ENCODE measurements at places on chromosomes 7 and 10. TPM values are rescaled to one million over a fixed set of nuclear protein-coding genes. Genes with fewer than 3 reads are reported as not detected.

H2BK1 gene
- total RNA-seq, result not detected

UPK3B gene
- 0.49 TPM for total RNA-seq

REEP3 gene
- 18.2 TPM for total RNA-seq

DNA sequence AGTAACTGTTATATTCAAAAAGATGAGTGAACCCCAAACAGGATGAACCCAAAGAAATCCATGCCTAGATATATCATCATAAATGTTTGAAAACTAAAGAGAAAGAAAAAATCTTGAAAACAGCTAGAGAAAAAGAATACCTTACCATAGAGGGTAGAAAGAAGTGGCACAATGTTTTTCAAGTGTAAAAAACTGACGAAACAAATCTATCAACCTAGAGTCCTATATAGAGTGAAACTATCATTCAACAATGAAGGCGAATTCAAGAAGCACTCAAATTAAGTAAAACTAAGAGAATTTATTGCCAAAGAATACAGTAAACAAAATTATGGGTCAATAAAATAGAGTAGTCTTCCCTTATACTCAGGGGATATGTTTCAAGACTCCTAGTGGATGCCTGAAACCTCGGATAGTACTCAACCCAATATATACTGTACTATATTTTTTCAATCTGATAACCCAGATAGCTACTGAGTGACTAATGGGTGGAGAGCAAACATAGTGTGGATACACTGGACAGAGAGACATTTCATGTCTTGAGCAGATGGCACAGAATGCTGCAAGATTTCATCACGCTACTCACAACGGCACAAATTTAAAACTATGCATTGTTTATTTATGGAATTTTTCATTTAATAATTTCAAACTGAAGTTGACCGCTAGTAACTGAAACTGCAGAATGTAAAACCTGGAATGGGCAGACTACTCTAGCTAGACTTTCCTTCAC is 52.6 kb upstream of the TMEM106B start:
- no peak for DNase-seq
- no peaks in the 10 kb centered on the region for H3K4me1 ChIP-seq
- H3K4me3 ChIP-seq, result no peak overlapping the region
- no peaks in the 10 kb centered on the region for H3K27me3 ChIP-seq
- H3K27ac ChIP-seq, result no peak overlapping the region
- H3K36me3 ChIP-seq, result no peaks in the 10 kb centered on the region

- no peaks in the 10 kb centered on the region for H3K27me3 ChIP-seq
- DNase-seq, result no peak
- H3K27ac ChIP-seq, result no peak overlapping the region
- no peaks in the 10 kb centered on the region for H3K36me3 ChIP-seq
Observed at GRCh38 chr7:83119494-83119893, 43.2 kb downstream of the PCLO start.

DNA sequence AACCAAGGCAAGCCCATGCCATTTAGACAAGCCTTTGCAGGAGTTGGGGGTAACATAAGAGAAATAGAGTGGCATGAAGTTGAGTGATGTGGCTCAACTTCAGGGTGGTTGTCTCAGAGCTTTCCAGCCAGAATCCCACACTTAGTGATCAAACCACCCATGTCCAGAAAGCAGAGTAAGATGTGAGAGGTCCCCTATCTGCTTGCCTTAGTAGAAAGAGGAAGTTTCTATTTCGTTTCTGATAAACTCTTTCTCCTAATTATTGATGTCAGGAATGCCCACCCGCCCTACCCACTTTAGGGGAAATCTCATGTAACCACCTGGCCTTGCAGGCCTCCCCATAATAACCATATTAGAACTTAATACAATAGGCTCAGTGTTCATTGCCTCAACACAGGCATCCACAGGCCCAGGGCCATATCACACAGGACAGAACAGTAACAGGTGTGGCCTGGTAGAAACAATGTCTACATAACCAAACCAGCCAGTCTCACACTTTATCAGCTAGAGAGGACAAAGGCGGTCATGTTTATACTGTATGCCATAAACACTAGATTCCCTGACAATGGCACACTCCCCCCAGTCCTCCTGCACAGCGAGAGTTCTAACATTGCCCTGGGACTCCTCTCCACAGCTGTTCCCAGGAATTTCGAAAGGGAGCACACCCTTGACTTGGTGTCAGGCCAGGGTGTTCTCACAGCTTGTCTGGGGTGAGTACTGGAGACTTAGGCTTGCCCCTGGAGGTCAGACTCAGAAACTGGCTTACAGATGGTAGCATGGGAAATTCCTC is 364.4 kb downstream of the CXCL12 start:
- H3K4me3 ChIP-seq, result no peak overlapping the region
- DNase-seq, result no peak
- H3K4me1 ChIP-seq, result peaks cover 27% of the 10 kb centered on the region
- H3K27ac ChIP-seq, result no peak overlapping the region
- no peaks in the 10 kb centered on the region for H3K36me3 ChIP-seq

GRCh38 chr10:113362645-113363091 is 190.2 kb upstream of the HABP2 start:
- H3K4me1 ChIP-seq, result no peaks in the 10 kb centered on the region
- peaks cover 22% of the 10 kb centered on the region for H3K27me3 ChIP-seq
- no peak for DNase-seq
- H3K27ac ChIP-seq, result peak overlapping the region; percentile 42
- H3K36me3 ChIP-seq, result no peaks in the 10 kb centered on the region
- H3K4me3 ChIP-seq, result no peak overlapping the region

DNA sequence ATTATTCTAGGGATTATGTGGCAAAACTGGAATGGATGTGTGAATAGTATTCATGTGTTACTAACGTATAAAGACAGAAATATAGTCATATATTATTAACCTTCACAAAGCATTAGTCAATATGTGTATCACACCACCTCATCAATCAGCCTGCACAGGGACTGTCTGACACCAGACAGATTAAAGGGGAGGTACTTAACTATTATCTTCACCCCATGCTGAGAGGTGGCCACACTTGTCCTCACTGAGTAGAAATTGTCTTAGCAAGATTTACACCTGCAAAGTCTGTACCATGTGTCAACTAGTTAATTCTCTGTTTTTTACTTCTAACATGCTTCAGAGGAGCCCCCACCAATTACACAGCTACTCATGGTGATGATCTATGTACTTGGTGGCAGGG is 146.3 kb upstream of the LRGUK start:
- H3K27me3 ChIP-seq, result no peaks in the 10 kb centered on the region
- no peak overlapping the region for H3K27ac ChIP-seq
- DNase-seq, result no peak
- no peaks in the 10 kb centered on the region for H3K36me3 ChIP-seq
- peaks cover 5% of the 10 kb centered on the region for H3K4me1 ChIP-seq

DNA sequence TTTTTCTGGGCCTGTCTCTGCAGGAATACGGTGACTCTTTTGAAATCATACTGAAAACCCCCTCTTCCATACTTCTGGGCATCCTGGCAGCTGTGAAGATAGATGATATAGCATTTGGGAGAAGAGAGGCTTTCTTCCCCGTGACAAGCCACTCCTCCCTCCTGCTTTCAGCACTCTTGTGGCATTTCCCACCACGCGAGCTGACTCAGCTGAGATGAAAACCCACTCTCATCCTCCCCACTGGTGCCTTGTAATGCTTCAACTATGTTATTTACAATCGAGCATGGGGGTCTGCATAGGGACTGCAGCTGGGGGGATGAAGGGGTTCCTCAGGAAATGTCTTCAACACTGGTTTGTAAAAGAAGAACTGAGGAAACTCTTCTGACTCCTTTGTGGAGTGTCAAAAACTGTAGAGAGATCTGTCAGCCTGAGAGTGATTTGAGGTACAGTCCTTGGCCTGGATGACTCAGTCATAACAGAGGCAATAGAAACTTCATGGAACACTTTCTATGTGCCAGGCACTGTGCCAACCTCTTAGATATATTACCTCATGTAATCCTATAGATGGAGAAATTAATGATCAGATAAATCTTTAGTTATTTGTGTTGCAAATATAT is 1.7 kb upstream of the TBATA start:
- no peak for DNase-seq
- no peaks in the 10 kb centered on the region for H3K36me3 ChIP-seq
- H3K27ac ChIP-seq, result no peak overlapping the region
- peaks cover 14% of the 10 kb centered on the region for H3K27me3 ChIP-seq

DNA sequence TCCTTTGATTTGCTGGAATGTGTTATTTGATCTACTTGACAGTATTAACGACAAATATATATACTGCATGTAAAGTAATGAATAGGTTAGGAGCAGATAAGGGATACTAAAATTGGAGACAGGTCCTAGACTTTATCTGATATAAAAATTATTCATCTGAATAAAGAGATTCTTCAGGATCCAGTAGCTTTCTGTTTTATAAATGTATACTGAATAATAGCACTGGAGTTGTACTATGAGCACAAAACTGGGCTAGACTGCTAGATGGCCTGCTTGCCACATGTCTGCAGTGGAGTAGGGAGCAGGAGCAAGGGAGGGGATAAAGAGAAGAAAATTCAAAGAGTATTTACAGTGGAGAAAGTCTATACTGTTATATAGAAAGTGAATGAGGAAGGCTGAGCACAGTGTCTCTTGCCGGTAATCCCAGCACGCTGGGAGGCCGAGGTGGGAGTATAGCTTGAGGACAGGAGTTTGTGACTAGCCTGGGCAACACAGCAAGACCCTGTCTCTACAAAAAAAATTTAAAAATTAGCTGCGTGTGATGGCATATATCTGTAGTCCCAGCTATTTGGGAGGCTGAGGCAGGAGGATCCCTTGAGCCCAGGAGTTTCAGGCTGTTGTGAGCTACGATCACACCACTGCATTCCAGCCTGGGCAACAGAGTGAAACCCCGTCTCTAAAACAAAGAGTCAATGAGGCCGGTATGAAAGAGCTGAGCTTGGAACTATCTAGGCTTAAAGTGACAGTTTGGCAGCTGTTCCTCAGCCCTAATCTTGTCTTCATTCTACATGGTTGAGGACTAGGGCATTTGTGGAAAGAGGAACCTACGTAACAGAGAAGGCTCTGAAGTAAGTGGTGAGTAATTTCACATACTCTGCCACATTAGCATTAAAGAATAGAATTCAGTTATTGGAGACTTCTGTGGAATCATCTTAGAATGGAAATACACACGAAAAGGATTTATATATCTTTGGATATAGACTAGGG is 41.8 kb downstream of the CD36 start:
- H3K4me3 ChIP-seq, result no peak overlapping the region
- peak overlapping the region; percentile 71 for H3K27ac ChIP-seq
- DNase-seq, result no peak
- no peaks in the 10 kb centered on the region for H3K27me3 ChIP-seq
- H3K36me3 ChIP-seq, result peaks cover 25% of the 10 kb centered on the region

GRCh38 chr10:35959252-35959651 is 317.2 kb upstream of the FZD8 start:
- H3K27ac ChIP-seq, result peak overlapping the region; percentile 3
- H3K36me3 ChIP-seq, result no peaks in the 10 kb centered on the region
- DNase-seq, result no peak
- peaks cover 7% of the 10 kb centered on the region for H3K4me1 ChIP-seq
- no peak overlapping the region for H3K4me3 ChIP-seq

- H3K27me3 ChIP-seq, result no peaks in the 10 kb centered on the region
- H3K27ac ChIP-seq, result no peak overlapping the region
- peaks cover 37% of the 10 kb centered on the region for H3K4me1 ChIP-seq
- no peaks in the 10 kb centered on the region for H3K36me3 ChIP-seq
- H3K4me3 ChIP-seq, result no peak overlapping the region
Observed at GRCh38 chr10:122458693-122459092, 2.7 kb upstream of the HTRA1 start.

DNA sequence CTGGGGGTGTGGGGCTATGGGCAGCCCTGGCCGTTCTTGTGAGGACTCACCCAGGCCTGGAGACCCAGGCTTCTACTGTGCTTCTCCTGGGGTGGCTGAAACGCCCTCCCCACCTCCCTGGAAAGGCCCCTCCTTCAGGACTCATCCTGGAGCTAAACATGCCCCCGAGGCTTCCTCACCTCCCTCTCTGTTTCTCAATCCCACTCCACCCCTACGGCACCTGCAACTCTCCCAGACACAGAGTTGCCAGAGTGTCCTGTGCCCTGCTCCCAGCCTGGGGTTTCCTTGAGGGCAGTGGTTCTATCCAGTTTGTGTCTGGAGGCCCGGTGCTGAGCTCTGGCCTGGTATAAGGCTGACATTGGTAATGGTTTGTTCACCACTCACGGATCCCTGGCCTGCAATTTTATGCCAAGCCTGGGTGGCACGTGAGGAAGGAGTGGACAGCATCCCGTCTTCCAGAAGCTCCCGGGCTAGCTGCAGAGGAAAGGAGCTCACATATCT is 68.0 kb downstream of the GRID1 start:
- no peak overlapping the region for H3K4me3 ChIP-seq
- no peak overlapping the region for H3K27ac ChIP-seq
- no peaks in the 10 kb centered on the region for H3K4me1 ChIP-seq
- peaks cover 22% of the 10 kb centered on the region for H3K27me3 ChIP-seq
- no peak for DNase-seq

- H3K4me1 ChIP-seq, result peaks cover 8% of the 10 kb centered on the region
- no peaks in the 10 kb centered on the region for H3K36me3 ChIP-seq
- no peak overlapping the region for H3K4me3 ChIP-seq
Observed at GRCh38 chr7:64875258-64875657, 27.8 kb upstream of the ZNF273 start.

DNA sequence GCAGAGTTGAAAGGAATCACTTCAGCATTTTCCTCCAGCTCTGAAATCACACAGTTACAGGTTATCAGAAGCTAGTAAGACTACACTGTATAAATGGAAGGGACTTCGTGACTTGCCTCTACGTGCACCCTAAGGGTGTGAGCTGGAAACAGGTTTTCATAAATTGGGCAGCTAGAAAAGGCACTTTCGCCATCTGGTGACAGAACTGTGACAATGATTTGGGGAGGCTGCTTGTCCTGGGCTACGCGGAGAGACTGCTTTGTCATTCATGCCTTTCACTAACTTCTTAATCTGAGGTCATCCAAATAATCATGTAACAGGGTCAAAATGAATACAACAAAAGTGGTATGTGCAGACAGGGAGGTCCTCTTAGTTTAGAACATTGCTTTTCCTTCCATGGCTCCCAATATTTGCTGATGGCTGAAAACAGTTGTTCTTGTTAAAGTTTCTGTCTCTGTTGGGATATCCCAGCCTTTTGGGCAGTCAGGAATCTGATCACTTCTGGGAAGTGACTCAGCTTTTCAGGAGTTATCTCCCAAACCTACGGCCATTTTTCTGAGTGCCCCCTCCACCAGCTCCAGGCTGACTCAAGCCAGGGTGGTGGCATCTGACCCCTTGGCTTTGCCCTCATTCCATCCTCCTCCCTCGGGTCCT is 17.8 kb downstream of the VWC2 start:
- no peak overlapping the region for H3K4me3 ChIP-seq
- H3K4me1 ChIP-seq, result peaks cover 46% of the 10 kb centered on the region
- H3K27ac ChIP-seq, result peak overlapping the region; percentile 56
- no peak for DNase-seq
- H3K27me3 ChIP-seq, result no peaks in the 10 kb centered on the region
- H3K36me3 ChIP-seq, result no peaks in the 10 kb centered on the region

DNA sequence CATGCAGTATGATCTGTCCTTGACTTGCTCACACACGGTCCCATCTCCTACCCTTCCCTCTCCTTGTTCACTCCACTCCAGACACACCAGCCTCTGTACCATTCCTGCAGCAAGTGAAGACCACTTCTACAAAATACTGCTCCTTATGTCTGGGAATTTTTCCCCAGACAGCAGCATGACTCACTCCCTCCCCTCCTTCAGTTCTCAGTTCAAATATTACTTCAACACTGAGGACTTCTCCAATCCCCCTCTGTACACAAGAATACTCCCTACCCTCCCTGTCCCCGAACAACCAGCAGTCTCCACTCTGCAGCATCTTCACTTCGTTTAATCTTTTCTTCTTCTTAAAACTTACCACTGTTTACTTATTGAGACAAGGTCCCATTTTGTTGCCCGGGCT is 474.0 kb downstream of the GPAM start:
- no peak overlapping the region for H3K4me3 ChIP-seq
- H3K27me3 ChIP-seq, result no peaks in the 10 kb centered on the region
- H3K4me1 ChIP-seq, result no peaks in the 10 kb centered on the region
- no peak overlapping the region for H3K27ac ChIP-seq
- H3K36me3 ChIP-seq, result no peaks in the 10 kb centered on the region

Data from left ventricle myocardium inferior (tissue), 1 donor.